ENCODE measurements at places on chromosomes 1 and 21.

- no peak for DNase-seq
Observed at GRCh38 chr1:87284456-87285240, 44.0 kb upstream of the LMO4 start.

- DNase-seq: peak; percentile 29
Observed at GRCh38 chr1:22978299-22978698, 5.6 kb upstream of the LACTBL1 start.

DNA sequence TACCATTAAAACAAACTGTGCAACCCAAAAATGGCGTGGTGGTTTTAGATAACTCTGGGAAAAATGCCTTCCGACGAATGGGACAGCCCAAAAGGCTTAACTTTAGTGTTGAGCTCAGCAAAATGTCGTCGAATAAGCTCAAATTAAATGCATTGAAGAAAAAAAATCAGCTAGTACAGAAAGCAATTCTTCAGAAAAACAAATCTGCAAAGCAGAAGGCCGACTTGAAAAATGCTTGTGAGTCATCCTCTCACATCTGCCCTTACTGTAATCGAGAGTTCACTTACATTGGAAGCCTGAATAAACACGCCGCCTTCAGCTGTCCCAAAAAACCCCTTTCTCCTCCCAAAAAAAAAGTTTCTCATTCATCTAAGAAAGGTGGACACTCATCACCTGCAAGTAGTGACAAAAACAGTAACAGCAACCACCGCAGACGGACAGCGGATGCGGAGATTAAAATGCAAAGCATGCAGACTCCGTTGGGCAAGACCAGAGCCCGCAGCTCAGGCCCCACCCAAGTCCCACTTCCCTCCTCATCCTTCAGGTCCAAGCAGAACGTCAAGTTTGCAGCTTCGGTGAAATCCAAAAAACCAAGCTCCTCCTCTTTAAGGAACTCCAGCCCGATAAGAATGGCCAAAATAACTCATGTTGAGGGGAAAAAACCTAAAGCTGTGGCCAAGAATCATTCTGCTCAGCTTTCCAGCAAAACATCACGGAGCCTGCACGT lies 82.1 kb downstream of the PRDM2 start:
- DNase-seq: no peak

DNA sequence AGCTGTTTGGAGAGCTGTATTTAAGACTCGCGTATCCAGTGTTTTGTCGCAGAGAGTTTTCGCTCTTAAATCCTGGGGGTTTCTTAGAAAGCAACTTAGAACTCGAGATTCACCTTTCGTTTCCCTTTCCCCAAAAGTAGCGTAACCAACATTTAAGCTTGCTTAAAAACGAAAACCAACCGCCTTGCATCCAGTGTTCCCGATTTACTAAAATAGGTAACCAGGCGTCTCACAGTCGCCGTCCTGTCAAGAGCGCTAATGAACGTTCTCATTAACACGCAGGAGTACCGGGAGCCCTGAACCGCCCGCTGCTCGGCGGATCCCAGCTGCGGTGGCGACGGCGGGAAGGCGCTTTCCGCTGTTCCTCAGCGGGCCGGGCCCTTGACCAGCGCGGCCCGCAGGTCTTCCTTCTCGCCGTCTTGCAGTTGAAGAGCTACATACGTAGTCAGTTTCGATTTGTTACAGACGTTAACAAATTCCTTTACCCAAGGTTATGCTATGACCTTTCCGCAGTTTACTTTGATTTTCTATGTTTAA lies 1.9 kb downstream of the OLIG1 start:
- DNase-seq: peak; percentile 10

DNA sequence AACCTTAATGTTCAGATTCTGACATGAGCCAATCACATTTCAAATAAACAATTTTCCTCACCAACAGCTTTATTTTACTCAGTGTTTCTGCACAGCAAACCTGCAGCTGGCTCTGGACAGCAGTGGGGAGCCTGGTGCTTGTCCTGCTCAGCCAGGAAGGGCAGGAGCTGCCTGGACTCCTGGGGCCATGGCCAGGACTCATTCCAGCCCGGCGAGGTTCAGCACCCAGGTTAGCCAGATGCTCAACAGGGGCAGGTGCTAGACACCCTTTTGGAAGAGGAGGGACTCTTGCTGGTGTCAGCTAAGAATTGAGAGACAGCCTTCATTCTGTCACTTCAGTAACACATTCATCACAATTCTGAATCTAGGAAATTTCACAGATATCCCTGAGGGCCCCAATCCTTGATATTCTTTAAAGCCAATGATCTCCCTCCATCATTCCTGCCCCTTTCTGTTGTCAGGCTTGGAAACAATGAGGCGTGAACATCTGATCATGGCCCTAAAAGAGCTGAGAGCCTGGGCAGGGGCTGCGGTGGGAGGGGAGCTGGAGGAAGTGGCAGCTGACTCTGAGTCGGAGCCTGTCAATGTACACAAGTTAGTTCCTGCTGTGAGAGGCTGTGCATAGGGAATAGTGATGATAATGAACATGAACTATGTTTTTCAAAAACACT lies 251.3 kb downstream of the SDCCAG8 start:
- DNase-seq: no peak

- DNase-seq: no peak
Observed at GRCh38 chr1:3070309-3070643, 1.3 kb downstream of the PRDM16 start.

DNA sequence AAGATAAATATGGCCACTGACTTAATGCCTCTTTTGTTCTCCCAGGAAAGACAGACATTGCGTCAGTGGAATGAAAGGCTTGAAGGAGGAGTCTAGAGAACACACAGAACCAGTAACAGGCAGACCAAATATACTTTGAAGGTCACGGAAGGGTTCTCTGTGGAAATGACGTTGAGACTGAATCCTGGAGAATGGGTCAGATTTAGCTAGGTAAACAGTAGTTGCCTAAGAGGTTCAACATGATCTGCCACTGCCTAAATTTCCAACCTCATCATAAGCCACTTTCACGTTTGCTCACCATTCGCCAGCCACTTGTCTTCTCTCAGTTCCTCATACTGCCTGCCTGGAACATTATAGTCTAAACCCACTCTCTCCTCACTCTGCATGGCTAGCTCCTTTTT lies 20.5 kb downstream of the PLA2G4A start:
- DNase-seq: peak; percentile 53

- peak; percentile 79 for DNase-seq
Observed at GRCh38 chr21:45555557-45556301, 13.5 kb upstream of the SLC19A1 start.

DNA sequence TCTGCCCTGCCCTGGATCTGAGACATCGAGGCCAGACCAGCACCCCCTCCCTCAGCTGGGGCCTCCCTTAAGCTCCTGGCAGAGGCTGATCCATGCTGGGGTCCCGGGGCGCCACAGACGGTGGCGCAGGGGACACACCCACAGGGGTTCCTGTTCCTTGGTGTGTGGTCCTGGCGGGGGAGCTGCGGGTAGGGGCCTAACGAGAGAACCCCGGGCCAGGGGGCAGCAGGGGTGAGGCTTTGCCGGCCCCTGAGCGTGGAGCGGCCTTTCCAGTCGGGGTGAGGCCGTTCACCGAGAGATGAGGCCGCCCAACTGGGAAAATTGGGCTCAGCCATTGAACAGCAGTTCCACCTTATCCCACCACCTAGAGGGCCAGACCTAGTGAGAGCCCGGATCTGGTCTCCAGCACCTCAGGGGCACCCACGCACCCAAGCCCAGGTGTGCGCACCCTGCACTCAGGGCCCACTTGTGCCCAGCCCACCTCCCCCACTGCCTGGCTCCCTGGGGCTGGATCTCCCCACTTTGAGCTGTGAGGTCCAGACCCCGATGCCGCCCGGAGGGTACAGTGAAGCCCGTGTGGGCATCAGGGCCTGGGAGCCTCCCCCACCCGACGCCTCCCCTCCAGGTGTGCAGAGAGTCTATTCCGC lies 45.5 kb upstream of the CCDC27 start:
- no peak for DNase-seq

DNA sequence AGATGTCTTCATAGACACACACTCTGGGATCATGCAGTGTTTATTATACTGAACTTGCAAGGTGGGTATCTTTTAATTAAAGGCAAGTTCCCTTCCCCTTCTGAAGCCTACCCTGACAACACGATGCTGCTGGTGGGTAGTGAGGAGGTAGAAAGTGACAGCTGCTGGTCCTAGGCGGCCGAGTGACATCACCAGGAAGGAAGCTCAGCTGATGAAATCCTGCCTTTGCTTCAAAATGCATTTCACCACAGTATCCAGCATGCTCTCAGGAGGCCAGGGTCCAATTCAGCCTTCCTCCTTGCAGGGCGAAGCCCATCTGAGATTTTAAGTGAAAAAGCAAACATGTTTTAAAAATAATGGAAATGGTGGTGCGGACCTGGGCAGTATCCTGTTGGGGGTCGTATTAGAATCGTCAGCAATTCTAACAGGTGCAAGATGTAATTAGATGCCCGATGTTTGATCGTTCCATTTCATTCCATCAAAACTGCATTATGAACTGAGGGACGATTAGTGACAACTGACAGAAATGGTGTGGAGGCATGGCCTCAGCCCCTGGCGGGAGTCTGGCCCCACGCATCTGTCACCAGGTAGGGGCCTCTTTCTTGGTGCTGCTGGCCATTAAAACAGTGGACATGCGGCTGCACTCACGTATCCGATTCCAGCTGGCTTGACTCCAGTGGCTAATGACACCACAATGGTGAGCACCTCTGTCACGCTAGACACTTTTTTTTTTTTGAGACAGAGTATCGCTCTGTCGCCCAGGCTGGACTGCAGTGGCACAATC lies 324.8 kb upstream of the C1orf174 start:
- no peak for DNase-seq

DNA sequence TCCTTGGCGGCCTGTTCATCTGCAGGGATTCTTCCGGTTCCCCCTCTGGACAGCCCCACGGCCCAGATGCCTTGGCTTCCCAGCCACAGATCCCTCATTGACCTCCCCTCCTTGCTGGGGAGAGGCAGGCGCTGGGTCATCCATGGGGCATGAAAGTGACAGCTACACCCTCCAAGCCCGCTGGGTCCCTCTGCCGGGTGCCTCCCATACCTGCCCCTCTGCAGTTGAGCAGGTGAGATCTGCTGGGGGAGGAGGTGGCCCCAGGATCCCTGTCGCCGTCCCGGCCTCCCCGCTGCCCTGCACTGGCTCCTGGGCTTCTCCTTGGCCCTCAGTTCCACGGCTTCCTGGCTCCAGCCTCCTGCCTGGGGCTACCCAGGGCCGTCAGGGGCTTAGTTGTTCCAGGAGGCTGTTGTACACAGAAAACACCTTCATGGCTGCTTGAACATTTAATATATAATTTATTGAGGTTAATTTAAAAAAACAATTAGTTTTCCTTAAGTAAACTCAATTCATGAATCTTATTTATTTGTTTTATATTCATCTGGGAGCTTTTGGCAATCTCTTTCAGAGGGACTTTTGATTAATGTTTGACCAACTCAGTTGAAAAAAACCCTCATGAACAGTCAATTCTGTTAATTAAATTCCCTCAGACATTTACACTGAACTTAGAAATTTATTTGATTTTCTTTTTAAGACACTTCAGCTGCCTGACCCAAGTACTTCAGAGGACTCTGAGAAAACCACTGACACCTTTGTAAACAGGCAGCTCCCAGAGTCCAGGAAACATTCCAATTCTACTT lies 67.6 kb upstream of the ABCG1 start:
- DNase-seq: no peak

DNA sequence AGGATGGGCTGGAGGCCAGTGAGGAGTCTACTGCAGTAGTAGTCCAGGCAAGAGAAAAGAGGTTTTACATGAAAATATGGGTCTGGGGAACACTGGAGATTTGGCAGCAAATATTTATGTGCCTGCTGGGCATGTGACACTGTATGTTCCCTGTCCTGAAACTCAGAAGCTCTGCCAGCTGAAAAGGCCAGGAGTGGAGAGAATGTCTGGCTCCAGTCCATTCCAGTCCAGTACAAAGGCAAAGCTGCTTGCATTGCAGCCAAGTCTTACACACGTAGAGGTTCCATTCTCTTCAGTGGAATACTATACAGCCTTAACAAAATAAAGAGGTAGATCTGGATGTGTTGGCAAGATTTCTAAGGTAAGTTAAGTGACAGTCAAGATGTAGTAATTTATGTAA lies 7.5 kb upstream of the YBX1 start:
- DNase-seq: no peak

DNA sequence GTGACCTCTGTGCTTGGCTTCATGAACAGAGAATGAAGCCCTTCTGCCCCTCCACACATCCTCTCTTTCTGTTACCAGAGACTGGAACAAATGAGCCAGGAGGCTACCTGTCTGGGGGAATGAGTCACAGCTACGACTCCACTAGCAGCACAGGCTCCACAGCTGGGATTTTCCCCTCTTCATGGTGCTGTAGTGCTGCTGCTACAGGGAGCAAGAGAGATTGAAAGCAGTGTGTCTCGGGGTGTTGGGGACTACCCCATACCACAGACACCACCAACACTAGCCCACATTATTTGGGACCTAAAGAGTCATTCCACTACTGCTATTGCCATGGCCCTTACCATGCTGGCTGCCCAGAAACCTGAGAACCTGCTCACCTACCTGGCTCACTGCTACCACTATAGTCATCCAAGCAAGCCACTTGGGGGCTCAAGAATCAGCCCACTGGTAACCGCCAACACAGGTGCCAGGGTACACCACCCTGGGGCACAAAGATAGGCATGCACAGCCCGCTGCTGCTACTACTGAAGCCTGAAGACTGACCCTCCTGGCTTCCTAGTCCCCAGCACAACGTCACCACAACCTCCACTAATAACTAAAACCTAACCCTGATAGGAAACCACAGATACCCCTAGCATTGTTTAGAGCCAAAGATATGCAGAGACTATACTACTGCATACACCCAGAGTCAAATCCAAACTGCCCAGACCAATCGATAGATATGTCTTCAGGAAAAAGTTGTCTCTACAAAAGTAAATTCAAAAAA lies 17.7 kb downstream of the CD1E start:
- DNase-seq: no peak

Measured in A673 (cell line).